Muscle of back (tissue), 13 donors: ENCODE measurements at places on chromosomes 6 and 20.

GRCh38 chr6:158249340-158249836 lies 62.9 kb upstream of the TULP4 start:
- DNase-seq, result no peak

DNA sequence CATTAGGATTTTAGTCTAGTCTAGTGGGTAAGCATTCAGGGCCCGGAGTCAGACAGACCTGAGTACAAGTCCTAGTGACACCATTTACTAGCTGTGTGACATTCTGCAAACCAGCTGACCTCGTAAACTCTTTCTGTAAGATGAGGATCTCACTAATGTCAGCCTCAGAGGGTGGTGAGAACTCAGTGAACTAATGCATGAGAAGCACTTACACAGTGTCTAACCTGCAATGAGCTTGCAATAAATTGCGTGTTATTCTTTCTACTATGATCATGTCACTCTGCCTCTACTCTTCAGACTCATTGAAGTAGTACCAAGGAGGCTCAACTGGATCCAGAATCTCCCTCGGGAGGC lies 41.1 kb upstream of the ZNF831 start:
- no peak for DNase-seq

DNA sequence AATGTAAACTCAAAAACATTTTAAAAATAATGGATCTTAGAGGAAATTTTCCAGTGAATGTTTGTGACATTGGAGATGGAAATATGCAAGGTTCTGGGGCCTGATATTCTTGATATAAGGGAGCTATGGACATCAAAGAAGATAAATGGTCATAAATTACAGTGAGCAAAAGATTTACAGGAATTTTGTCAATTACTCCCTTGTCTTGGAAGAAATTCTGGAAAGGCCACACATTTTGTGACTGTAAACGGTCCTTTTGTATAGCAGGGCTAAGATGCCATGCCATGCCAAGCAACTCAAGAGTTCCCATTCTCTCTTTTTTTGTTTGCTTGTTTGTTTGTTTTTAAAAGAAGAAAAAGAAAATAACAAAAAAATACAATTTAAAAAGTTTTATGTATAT lies 1186.2 kb upstream of the CITED2 start:
- no peak for DNase-seq

- DNase-seq, result no peak
Measured at GRCh38 chr6:150152891-150153876, 10.3 kb downstream of the PPP1R14C start.

GRCh38 chr20:41057999-41058673 lies 29.5 kb downstream of the TOP1 start:
- no peak for DNase-seq

GRCh38 chr6:46799657-46800056 lies 6.5 kb downstream of the MEP1A start:
- no peak for DNase-seq

DNA sequence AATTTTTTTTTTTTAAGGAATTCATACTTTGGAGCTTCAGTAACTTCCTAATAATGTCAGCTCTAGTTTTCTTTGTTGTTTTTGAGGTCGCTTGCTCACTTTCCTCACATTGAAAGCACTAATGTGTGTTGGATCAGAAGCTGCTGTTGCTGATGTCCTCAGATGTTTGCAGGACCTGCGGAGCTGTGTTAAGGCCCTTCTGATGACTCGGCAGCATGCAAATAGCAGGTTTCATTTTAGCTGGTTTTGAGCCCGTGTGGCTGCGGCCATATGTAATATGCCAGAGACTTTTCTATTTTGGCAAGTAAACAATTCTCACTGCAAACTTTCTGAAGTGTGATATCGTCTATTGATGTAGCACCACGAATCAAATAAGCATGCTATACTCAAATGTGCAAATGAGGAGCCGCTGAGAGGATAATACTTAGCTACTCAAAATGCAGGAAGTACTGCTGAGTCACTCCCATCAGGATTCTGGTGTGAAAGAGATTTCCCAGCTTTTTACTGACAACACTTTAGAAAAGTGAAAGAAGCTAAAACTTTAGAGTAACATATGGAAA lies 187.8 kb downstream of the SASH1 start:
- DNase-seq, result no peak

DNA sequence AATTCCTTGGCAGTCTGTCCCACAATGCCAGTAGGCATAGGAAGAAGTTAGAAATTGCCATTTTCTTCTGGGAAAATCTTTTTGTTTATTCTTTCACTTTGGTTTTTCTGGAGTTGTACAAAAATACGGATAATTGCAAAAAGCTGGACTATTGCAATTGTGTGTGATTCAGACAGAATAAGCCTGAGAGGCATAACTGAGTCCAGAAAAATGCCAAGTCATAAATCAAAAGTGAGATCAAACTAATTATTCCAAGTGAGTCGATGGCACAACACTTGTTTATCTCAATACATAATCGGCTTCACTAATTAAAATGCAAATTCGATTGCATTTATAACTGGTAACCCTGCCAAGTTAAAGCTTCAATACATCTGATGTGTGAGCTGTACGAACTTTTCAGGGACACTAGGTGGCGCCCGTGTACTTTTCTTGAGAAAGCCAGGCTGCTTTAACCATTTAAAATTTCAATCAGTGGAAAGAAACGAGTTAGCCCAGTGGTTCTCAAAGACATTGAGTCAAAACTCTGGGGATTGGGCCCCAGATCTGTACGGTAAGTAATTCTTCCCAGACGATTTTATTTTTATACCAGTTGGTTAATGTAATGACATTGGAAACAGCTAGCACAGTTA lies 102.6 kb downstream of the LAMP5 start:
- DNase-seq, result peak; percentile 79

GRCh38 chr20:22836211-22836610 lies 198.9 kb upstream of the SSTR4 start:
- no peak for DNase-seq

DNA sequence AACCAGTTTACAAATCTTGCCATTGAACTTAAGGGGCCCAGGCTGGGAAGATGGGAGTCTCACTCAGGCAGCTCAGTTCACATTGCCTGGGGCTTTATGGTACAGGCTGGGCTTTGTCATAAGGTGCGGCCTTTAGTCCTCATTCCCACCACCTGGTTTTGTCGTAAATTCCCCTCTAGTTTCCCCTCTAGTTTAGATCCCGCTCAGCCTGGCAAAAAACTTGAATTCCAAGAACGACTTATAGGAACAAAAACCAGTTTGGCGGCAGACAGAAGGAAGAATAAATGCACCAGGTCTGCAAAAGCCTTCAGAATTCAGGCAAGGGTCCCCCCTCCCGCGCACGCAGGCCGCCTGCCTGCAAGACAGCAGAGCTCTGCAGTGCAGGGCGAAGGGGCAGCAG lies 4.1 kb downstream of the BMP7 start:
- no peak for DNase-seq

GRCh38 chr6:169700296-169700695 lies 1.5 kb downstream of the WDR27 start:
- DNase-seq, result no peak

DNA sequence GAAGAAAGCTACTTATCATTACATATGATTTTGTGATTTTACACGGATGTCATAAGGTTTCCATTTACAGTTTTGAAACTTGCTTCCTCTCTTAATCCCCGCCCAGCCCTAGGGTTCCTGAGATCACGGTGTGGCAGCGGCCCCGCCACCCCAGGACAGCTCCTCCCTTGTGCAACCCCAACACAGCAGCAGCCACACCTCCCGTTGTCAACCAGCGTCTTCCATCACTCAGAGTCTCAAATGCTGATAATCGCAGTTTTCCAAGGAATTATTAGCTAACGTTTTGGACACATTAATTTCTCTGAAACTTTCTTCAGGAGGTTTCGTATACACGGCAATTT lies 204.8 kb downstream of the THBS2 start:
- no peak for DNase-seq

DNA sequence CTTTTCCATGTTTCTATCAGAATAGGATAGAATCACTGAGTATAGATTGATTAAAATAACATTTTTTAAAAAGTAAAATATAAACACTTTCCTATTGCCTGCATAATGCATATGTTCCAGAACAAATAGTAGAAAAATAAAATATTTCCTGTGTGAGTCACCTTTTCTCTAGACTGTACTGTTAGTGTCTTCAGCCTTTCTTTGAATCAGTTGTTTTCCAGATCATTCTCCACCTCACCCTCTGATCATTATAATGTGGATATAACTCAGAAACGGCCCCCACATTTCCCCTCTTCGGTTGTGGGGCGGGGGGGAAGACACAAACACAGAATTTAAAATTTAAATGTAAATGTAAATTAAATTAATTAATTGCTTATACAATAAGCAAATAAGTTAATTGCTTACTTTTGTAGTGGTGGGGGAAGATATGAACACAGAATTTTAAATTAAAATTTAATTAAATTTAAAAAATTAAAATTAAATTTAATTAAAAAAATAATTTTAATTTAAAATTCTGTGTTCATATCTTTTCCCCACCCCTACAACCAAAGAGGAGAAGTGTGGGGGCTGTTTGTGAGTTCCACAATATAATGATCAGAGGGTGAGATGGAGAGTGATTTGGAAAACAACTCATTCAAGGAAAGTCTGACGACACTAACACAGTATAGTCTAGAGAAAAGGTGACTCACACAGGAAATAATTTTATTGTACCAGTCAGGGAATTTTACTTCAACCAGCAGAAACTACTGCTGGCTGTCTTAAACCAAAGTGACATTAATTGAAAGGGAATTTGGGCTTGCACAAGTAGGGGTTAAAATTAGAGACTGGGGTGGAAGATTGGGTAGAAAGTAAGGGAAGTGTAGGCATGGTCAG lies 37.1 kb upstream of the PROKR2 start:
- peak; percentile 20 for DNase-seq

DNA sequence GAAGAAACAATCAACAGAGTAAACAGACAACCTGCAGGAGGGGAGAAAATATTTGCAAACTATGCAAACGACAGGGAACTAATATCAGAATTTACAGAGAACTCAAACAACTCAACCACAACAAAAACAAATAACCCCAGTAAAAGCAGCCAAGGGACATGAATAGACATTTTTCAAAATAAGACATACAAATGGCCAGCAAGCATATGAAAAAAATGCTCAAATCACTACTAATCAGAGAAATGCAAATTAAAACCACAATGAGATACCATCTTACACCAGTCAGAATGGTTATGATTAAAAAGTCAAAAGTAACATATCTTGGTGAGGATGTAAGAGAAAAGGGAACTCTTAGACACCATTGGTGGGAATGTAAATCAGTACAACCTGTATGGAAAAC lies 215.0 kb downstream of the THBS2 start:
- DNase-seq, result no peak

GRCh38 chr6:113809826-113810225 lies 47.3 kb upstream of the MARCKS start:
- no peak for DNase-seq

DNA sequence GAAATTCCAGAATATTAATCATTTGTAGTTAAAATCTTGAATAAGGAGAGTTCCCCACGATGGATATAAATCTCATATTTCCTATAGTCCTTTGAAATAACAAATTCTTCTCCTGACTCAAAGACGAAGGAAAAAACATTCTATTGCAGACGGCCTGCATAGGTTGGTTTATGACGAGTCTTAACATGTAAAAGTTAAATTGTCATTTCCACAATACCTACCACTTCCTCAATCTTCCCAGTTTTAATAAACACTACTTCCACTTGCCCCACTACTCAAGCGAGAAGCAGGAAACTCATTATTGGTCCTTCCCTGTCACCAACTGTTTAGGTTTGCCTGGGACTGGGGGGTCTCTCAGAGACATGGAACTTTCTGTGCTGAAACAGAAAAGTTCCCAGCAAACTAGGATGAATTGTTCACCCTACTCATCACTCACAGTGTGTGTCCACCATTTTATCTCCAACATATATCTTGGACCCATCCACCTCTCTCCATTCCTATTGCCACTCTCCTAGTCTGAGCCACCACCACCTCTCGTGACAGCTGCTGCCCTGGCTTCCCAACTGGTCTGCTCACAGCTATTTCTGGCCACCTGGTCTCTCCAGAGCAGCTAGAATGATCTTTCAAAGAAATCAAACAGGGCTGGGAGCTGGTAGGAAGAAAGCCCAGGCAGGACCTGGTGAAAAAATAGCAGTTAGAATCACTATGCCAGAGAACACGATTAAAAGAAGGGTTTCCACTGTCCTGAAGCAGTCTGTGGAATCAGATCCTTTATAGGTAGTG lies 15.1 kb upstream of the ZSCAN9 start:
- no peak for DNase-seq

GRCh38 chr6:104418125-104418524 lies 441.6 kb downstream of the HACE1 start:
- no peak for DNase-seq

DNA sequence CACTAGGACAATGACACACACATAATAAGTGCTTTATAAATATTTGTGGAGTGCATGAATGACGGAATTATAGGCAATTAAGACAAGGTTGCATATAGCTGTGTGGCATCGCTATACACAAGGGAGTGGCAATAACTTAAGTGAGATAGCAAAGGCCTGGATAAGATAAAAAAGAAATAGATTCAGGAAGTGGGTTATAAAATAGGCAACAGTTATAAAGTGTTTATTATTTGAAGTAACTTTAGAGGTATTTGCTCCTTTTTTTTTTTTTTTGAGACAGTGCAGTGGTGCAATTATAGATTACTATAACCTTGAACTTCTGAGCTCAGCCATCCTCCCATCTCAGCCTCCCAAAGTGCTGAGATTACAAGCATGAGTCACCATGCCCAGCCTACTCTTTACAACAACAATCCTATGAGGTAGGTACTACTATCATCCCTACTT lies 75.9 kb upstream of the LOC128125822 start:
- DNase-seq, result no peak

DNA sequence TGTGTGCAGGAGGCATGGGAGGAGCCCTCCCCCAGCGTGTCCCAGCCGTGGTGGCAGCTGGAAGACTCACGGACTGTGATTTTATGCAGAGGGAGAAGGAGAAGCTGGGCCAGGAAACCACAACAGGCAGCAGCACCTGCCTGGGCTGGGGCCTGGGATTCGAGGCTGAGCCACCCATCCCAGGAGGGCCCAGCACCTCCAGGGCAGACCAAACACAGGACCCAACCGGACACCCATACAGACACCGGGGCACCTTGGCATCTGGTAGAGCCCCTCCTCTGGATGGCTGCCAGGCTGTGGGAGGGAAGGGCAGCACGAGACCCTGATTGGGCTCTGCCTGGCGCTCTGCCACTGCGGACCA lies 41.7 kb upstream of the CHRNA4 start:
- no peak for DNase-seq

DNA sequence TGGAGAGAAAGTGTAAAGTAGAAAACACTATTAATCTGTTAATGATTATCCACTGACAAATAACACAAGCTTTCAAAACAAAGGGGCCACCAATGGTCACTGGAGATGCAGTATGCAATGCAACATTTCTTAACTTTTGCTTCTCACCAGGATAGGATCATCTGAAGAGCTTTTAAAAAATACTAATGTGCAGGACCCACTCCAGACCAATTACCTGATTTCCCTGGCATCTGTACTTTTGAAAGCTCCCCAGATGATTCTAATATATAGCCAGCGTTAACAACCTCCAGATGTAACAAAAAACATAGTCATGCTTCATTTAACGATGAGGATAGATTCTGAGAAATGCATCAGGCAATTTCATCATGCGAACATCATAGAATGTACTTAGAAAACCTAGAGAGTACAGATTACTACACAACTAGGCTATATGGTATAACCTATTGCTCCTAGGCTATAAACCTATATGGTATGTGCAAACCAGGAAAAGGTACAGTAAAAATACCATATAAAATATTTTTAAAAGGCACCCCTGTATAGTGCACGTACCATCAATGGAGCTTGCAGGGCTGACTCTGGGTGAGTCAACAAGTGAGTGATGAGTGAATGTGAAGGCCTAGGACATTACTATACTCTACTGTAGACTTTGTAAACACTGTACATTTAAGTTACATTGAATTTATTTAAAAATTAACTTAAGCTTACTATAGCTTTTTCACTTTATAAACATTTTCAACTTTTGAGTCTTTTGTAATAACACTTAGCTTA lies 69.2 kb downstream of the ATG5 start:
- DNase-seq, result no peak
